ENCODE measurements at places on chromosomes 5 and 9.

DNA sequence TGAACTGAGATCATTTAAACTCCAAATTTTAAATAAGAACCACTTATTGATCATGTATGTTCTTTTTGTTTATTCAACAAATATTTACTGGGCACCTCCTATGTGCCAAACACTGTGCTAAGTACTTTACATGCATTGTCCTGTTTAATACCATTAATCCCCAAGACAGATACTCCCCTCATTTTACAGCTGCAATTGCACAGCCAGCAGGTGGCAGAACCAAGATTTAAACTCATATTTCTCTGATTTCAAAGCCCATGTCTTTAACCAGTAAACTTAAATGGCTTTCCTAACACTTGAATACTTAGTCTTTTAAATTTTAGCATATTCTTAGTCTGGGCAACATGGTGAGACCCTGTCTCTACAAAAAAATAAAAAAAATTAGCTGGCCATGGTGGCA, 43.4 kb upstream of the KIAA1958 start:
- DNase-seq, result no peak

DNA sequence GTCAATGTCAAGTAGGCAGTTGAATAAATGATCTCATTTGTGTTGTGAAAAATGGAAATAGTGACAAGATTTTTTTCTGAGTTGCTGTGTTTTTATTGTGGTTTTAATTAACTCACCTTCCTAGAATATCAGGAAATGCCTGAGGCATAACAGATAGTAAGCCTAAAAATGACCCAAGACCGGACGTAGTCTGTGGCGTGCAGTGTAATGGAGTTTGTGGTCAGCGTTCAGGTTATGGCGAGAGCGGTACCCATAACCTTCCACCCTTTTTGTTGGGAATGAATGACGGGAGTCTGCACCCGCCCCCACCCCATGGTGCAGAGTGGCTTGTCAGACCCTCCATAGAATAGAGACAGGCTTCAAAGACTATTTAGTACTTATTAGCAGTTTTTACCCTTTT, 119.3 kb downstream of the GALNT10 start:
- no peak for DNase-seq

- DNase-seq, result no peak
Measured at GRCh38 chr9:4559261-4560182, 69.3 kb downstream of the SLC1A1 start.

GRCh38 chr9:1303932-1304331, 253.8 kb downstream of the DMRT2 start:
- DNase-seq, result no peak

GRCh38 chr9:126261584-126262356, 64.9 kb upstream of the MVB12B start:
- DNase-seq, result no peak

GRCh38 chr5:76085243-76085579, 2.0 kb downstream of the SV2C start:
- DNase-seq, result no peak

DNA sequence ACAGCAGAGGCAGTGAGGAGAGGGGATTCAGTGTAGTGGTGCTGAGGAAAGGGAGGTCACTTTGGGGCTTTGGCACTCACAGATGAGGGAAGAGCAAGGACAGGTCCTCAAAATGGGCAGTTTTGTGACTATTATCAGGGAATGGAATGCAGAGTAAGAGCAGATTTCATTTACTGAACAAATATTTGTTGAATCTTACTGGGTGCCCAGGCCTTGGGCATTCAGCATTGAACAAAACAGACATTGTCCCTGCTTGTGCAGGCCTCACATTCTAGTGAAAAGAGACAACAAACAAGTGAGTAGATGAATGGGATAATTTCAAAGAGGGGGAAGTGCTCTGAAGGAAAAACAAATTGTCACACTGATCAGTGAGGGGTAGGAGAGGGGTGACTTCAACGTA, 404.1 kb downstream of the DMRT2 start:
- DNase-seq, result no peak

GRCh38 chr9:71955300-71955915, 44.0 kb downstream of the C9orf85 start:
- DNase-seq, result no peak

GRCh38 chr5:112978836-112979235, 2.2 kb downstream of the DCP2 start:
- DNase-seq, result no peak

DNA sequence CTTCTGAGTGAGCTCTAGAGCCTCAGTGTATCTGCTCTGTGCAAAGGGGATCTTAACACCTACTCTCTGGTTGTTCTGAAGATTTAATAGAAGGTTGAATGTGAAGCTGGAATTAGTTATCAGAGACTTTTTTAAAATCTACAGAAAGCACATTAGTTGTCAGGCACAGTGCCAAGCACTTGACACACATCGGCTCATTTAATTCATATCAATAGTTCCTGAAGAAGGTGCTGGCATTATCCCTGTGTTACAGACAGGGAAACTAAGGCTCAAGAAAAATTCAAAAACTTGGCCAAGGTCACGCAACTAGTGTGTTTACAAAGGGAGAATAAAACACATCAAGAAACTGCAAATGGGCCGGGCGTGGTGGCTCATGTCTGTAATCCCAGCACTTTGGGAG, 80.2 kb downstream of the FGF18 start:
- DNase-seq, result no peak

- no peak for DNase-seq
Measured at GRCh38 chr5:43572357-43572756, 15.5 kb upstream of the PAIP1 start.
